ENCODE measurements at places on chromosomes 3 and 15.

DNA sequence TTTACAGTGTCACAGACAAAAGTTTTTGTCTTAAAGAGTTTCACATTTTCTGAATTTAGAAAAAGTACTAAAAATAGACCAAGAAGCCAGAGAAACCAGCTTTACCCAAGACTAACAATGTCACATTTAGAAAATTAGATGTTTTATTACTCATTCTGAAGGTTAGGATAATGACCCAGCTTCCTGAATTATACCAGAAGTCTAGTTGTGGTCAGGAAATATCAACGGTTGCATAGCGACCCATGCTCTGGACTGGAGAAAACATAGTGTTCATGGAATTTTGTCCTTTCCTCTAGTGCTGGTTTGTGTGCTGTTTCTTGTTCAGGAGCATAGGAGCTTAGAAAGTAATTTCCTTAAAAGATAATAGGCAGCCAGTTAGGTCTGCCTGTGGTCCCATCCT lies 59.0 kb downstream of the DPPA2 start:
- no peak for DNase-seq

DNA sequence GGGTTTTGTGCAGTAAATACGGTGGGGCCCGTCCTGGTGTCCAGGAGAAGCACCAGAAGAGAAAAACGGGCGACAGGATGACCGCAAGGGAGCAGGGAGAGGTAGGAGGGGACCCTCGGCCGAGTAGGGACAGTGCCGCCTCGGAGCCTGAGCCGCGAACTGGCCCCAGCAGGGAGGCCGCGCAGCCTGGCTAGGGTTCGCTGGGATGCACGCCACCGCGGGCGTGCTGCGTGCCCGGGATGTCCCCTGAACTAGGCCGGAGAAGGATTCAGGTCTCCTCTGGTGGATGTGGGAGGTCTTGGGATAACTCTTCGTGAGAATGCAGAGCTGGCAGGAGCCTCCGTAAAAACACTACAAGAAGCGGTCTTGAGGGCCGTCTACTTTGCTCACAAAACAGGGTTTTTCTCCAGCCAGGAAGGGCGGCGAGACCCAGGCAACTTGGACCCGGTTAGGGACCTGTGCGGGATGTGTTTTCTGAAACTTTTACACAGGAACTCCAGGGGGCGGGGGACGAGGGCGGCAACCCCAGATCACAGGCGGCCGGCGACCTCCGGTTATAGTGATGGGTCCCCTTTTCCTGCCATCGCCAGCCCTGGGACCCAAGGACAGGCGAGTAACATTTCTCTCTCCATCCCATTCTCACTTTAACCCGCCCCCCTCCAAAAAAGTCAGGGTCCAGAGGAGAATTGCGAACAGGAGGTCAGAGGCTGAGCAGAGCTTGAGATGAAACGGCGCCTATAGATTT lies 35.5 kb downstream of the NR2F2 start:
- no peak for DNase-seq

GRCh38 chr15:61509327-61509840 lies 280.3 kb upstream of the RORA start:
- DNase-seq = no peak

GRCh38 chr3:180062771-180063170 lies 26.0 kb upstream of the PEX5L start:
- DNase-seq = no peak

DNA sequence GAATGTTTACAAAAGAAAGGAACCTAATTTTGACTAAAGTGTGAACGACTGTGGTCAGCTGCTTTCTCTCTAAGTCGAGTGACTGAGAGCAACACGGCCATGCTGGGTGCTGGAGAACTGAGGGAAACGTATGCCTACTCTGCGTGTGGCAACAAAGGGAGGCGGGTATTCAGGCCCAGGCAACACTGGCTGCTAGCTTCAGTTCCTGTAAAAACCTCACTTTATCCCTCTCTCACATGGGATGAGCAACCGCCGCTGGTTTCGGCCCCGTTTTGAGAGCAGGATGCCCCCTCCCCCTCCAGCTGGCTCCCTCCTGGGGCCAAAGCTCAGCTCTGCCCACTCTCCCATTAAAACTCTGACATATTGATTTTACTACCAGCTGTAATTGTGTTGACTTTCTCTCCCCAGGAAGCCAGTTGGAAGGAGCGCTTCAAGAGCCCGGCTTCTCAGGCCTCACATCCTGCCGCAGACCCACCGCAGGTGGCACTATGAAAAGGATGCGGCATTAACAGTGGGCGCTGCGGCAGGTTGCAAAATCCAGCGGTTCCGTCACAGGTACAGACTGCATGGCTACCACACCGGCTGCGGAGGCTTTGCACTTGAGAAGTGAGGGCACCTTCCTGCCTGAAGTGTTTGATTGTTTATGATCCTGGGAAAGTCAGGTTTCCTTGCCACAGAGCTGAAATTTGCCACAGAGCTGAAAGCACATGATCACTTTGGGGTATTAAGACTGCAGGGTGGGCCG lies 12.7 kb downstream of the PLXND1 start:
- DNase-seq = peak; percentile 62

DNA sequence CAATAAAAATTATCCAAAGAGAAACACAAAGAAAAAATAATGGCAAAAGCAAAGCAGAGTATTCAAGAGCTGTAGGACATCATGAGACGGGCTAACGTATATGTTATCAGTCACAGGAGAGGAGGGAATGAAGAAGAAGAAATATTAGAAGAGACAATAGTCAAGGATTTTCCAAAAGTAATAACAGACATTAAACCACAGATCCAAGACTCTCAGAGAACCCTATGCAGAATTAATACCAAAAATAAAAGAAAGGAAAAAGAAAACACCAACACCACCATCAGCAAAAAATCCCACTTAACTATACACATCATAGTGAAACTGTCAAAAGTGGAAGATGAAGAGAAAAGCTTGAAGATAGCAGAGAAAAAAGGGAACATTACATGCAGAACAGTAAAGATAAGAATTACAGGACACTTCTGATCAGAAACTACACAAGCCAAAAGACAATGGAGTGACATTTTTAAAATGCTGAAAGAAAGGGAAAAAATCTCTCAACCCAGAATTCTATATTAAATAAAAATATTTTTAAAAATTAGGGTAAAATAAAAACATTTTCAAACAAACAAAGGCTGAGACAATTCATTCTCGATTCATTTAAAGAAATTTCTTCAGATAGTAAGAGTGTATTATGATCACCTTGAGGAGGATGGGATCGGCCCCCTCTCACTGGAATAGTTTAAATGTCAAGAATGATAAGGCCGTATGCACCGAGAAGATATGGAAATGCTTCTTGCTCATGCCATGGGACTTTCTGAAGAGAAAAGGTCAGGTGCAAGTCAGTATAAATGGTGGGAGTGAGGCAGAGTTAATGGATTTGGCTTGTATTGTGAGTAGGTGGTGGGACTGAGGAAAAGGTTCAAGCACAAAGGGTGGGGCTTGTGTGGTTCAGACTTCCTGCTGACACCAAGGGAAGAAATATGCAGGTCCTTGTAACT lies 28.5 kb downstream of the TM2D3 start:
- no peak for DNase-seq

- DNase-seq = peak; percentile 23
These were observed 19.8 kb upstream of the PIGZ start for GRCh38 chr3:196988241-196989029.

- no peak for DNase-seq
These were observed 129.0 kb downstream of the BBX start for GRCh38 chr3:107651782-107652181.

DNA sequence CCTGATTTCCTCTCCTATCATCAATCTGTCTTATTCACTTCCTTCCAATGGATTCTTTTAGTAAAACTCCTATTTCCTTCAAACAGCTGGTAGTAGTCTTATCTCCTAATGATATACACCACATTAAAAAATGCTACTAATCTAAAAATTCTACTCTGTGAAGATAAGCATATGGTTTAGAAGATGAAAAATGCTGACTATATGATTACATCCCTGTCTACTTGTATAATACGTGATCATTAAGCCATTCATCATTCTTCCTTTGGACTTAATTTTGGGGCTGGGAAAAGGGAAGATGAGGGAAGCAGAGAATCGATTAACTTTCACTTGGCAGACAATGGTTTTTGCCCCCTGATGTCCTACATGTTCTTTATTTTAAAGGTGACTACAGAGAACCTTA lies 453.1 kb downstream of the NSUN3 start:
- no peak for DNase-seq

DNA sequence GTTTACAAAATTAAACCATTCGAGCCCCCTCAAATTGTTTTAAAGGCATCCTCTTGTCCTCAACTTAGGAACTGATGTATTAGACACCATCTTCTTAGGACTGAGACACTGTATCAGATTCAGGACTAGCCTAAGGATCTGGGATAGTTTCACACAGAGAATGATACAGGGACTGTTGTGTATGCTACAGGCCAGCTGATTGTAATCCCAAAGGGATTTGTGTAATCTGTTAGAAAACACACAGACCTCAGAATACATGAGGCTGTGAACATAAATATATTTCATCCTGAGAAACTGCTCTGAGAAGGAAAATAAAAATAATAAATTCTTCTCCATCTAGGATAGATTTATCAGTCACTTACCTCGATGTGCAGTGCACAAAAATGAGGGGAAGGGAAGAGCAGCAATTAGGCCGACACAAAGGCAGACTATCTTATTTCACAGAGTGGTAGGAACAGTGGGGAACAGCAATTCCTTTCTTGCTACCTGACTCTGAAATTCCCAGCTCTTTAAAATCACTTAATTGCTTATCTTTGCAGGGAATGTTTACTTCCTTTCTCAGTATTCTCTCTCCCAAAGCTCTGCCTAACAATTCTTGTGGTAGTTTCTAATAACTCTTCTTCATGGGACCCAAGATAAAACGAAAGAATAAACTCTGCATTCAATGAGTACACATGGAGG lies 322.5 kb downstream of the MAGI1 start:
- DNase-seq = no peak

- no peak for DNase-seq
These were observed 25.8 kb downstream of the BBX start for GRCh38 chr3:107548601-107549000.

- no peak for DNase-seq
These were observed 572 bp downstream of the DNAJB11 start for GRCh38 chr3:186570941-186571643.

DNA sequence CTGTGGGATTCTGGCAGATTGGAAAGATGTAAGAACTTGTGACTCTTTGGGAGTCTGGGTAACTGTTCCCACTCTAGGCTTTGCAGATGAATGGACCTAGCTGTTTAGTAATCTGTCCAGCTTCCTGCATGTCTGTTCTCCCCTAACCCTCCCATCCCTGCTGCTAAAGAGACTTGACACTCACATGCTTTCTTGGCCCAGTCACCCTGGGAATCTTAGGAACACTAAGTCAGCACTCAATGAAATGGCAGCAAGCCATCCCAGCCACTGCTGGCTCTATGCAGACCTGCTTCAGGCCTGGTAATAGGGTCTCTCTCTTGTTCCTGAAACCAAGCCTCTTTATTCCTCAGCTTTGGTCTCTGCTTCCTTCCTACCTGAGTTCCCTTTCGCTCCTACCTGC lies 63.7 kb upstream of the THSD4 start:
- DNase-seq = no peak

DNA sequence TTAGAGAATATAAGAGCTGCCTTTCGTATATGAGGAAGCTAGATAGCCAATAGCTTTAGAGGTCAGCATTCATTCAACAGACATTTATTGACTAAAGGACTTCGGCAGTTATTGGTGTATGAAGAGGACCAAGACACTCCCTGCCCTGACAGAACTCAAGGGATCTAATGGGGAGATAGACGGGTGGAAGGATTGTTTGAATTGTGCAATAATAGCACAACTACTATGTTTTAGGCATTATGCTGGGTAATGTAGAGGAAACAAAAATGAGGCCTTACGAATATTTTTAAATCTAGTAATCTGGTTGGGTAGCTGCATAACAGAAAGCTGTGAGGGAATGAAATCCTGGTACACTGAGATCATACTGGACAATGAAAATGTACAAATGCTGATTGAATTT lies 5.0 kb downstream of the LRCH3 start:
- DNase-seq = no peak

DNA sequence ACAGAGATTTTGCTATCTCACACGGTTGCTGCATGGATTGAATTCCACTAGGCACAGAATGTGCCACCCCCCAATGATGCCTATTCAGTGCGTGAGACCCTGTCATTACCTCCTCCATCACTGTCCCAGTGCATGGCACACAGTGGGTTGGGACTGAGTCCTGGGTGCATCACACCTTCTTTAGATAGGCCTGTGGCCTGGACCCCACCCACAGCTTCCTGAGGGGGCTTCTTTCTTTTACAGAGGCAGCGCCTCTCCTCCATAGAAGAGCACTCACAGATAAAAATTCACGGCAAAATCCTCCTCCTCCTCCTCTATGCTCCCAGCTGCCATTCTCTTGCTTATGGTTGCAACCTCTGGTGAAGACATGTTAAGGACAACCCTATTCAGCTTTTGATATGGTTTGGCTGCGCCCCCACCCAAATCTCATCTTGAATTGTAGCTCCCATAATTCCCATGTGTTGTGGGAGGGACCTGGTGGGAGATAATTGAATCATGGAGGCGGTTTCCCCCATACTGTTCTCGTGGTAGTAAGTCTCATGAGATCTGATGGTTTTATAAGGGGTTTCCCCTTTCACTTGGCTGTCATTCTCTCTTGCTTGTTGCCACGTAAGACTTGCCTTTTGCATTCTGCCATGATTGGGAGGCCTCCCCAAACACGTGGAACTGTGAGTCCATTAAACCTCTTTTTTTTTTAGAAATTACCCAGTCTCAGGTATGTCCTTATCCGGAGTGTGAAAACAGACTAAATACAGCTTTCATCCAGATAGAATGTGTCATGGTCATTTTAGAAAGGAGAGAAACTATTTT lies 147.6 kb downstream of the KLF13 start:
- DNase-seq = peak; percentile 27

GRCh38 chr15:19944261-19944888 lies 597.2 kb downstream of the GOLGA6L6 start:
- no peak for DNase-seq

DNA sequence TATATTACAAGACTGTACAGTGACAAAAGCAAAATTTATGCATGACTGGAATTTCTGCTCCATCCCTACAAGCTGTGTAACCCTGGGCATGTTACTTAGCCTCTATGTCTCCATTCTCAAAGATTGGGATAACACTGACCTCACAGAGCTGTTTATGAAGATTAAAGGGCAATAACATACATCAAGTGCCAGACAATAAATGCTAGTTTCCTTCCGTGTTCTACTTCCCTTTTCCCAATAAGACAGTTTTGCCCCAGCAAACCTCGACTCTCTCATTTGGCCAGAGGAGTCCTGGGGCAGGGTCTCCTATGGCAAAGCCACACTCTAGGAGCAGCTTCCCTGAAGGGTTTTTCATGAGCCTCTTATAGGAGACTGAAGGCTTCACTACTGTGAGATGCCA lies 7.5 kb downstream of the HEXA start:
- no peak for DNase-seq

GRCh38 chr15:76529911-76530310 lies 193.3 kb downstream of the ISL2 start:
- DNase-seq = no peak

DNA sequence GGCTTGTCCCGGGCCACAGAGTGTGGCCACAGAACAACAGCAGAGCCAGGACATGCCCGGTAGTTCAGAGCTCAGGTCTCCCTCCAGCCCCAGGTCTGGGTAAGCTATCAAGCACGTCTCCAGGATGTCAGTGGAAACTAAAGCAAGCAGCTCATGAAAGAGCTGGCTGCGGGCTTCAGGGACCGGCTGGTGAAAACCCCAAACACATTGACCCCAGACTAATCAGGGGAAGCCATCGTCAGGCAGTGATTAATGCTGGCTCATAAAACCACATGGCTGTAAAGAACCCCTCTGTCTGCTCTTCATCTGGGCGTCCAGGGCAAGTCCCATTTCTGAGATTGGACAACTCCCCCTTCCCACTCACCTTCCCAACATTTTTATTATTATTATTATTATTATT lies 37.8 kb downstream of the LMCD1 start:
- DNase-seq = no peak

GRCh38 chr3:37833302-37834186 lies 28.1 kb upstream of the CTDSPL start:
- no peak for DNase-seq

All from activated CD4-positive, CD25-positive, alpha-beta regulatory T cell treated with anti-CD3 and anti-CD28 coated beads, Interleukin-2, amount 50 U/mL, for 72 hours (primary cell).